ENCODE measurements at places on chromosomes 3 and 15.

DNA sequence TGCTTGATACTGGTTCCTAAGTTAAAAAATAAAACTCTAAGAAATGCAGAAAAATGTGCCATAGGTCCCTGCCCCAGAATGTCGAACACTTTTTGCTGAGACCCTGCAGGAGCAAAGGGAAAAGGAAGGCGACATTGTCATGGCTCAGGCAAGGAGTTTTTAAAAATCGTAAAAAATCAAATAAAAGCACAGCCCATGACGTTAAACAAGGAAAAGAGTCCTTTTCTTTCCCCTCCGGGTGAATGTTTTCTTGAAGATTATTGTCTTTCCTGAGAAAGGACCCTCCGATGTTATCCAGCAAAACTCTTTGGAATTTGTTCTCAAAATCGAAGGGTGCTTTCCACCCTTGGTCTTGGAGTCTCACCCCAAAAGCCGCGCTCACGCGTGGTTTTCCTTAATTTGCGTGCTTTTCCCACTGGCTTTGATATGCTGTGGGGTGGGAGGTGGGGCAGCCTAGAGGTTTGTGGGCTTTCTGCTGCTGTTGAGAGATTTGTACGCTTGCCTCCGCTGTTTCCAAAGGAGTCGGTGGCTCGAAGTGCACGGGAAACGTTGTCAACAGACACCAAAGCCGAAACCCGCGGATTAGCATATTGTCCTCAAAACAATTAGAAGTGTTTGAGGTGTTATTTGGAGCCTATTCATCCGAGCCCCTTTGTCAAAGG lies 2.9 kb downstream of the SOX14 start:
- H3K36me3 ChIP-seq: no peaks in the 10 kb centered on the region
- peaks cover 100% of the 10 kb centered on the region for H3K27me3 ChIP-seq
- no peak overlapping the region for H3K27ac ChIP-seq
- H3K4me3 ChIP-seq: no peak overlapping the region
- H3K4me1 ChIP-seq: no peaks in the 10 kb centered on the region
- no peak for ATAC-seq

GRCh38 chr15:88238618-88239430 lies 17.7 kb downstream of the NTRK3 start:
- peak; percentile 62 for ATAC-seq
- H3K27me3 ChIP-seq: peaks cover 9% of the 10 kb centered on the region
- no peaks in the 10 kb centered on the region for H3K36me3 ChIP-seq

DNA sequence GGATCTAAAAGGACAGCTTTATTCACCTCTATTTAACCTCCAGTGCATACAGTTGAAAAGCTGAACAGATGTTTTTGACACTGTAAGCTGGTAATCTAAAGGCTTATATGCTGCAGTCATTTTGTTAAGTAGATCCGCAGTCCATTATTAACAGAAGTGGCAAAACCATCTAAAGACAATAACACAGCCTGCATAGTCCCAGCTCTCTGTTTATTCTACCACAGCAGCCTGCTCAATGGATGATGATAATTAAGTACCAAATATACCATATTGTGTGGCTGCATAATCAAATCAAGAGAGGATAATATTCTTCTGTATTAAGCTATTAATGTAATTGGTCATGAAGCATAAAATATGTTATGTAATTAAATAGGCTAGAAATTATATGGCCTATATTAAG lies 207.1 kb downstream of the MEIS2 start:
- no peak overlapping the region for H3K4me3 ChIP-seq
- H3K36me3 ChIP-seq: no peaks in the 10 kb centered on the region
- no peak overlapping the region for H3K27ac ChIP-seq
- no peak for ATAC-seq
- H3K27me3 ChIP-seq: peaks cover 5% of the 10 kb centered on the region

DNA sequence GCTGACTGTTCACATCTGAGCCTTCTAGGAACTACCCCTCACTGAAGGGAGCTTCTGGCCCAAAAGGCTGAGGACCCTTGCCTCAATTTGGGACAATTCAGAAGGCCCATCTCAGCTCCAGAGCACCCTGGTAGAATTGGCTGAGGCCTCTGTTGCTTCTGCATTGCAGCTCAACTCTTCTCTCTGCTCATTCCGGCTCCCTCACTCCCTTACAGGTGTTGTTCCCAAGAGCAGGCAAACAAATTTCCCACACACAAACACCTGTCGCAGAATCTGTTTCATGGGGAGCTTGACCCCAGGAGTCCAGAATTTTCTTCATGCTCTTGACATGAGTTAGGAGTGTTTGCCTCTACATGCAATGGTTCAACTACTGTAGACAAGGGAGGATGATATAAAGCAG lies 78.7 kb downstream of the CRYGS start:
- H3K4me1 ChIP-seq: no peaks in the 10 kb centered on the region
- ATAC-seq: no peak
- no peaks in the 10 kb centered on the region for H3K36me3 ChIP-seq

- H3K27ac ChIP-seq: peak overlapping the region; percentile 46
- no peaks in the 10 kb centered on the region for H3K36me3 ChIP-seq
- peaks cover 31% of the 10 kb centered on the region for H3K27me3 ChIP-seq
- peaks cover 48% of the 10 kb centered on the region for H3K4me1 ChIP-seq
Measured at GRCh38 chr3:13544293-13544831, 4.6 kb upstream of the FBLN2 start.

DNA sequence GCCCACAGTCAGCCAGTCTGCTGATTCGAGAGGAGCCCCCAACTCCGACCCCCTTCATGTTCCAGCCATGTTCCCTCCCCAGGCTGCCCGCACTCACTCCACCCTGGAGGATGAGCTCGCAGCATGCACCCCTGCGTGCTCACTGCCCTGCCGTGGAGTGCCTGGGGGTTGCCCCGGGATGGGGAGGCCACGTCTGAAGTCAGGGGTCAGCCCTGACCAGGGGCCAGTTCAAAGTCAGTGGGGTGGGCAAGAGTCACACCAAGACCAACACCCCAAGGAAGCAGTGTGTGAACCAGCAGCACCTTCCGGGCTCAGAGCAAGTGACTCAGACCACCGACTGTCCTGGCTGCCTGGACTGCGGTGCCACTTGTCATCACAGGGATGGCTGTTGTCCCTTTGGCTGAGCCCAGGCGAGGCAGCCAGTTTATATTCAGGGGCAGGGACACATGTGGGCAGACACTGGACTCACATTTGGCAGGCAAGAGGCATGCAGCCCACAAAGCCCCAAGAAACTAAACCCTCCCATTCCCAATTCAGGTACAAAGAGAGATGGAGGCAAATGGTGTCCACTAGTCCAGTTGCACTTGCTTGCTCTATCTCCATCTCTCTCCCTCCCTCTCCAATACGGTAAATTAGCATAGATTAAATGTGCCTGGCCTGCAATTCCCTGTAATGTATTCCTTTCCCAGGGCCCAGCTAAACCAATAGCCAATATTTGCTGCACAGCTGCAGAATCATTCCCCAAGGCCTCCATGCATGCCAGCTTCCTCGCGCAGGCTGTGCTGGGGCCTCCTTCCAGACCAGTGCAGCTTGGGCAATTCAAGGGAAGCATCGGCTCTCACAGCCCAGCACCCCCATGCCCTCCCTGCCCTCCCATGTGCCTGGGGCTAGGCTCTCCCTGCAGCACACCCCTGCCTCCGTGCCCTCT lies 135.7 kb upstream of the IQSEC1 start:
- no peaks in the 10 kb centered on the region for H3K4me1 ChIP-seq
- H3K36me3 ChIP-seq: no peaks in the 10 kb centered on the region
- peaks cover 52% of the 10 kb centered on the region for H3K27me3 ChIP-seq
- no peak overlapping the region for H3K27ac ChIP-seq
- no peak for ATAC-seq

- no peak for ATAC-seq
- H3K27ac ChIP-seq: no peak overlapping the region
- H3K4me1 ChIP-seq: no peaks in the 10 kb centered on the region
Measured at GRCh38 chr3:84566256-84566655, 392.5 kb upstream of the CADM2 start.

GRCh38 chr15:68333775-68334470 lies 56.4 kb downstream of the FEM1B start:
- ATAC-seq: no peak
- H3K36me3 ChIP-seq: no peaks in the 10 kb centered on the region
- H3K4me1 ChIP-seq: peaks cover 25% of the 10 kb centered on the region
- H3K27ac ChIP-seq: peak overlapping the region; percentile 38

GRCh38 chr15:45314960-45315359 lies 62.9 kb downstream of the SLC28A2 start:
- H3K4me3 ChIP-seq: no peak overlapping the region
- peaks cover 23% of the 10 kb centered on the region for H3K27me3 ChIP-seq
- H3K36me3 ChIP-seq: no peaks in the 10 kb centered on the region
- H3K4me1 ChIP-seq: no peaks in the 10 kb centered on the region

DNA sequence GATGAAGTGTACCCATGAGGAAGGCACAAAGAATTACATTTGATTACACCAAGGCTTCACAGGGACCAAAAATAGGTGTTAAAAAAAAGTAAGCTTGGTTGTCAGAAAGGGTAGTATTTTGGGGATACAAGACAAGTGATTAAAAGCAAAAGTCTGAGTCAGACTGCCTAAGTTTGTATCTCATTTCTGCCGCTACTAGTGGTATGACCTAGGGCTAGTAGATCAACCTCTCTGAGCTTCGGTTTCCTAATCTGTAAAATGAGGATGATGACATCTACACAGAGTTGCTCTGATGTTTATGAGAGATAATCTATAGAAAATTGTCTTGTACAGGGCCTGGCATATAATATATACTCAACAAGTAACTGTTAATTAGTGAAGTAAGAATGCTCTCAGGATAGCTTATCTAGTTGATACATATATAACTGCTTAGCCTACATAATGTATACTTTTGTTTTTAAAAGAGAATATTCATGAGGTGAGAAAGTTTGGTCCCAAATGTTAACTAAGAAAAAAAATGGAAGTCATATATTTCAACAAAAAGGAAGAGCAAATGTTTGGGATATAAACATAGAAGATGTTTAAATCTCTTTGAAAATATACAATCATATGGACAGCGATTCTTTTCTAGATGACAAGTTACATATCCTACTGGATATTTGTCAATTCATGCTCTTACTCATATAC lies 163.0 kb upstream of the SLC2A2 start:
- no peak overlapping the region for H3K4me3 ChIP-seq
- ATAC-seq: no peak
- no peaks in the 10 kb centered on the region for H3K36me3 ChIP-seq
- H3K27ac ChIP-seq: no peak overlapping the region
- peaks cover 6% of the 10 kb centered on the region for H3K4me1 ChIP-seq

GRCh38 chr3:140424726-140425125 lies 253.1 kb upstream of the TRIM42 start:
- no peak overlapping the region for H3K27ac ChIP-seq
- no peak overlapping the region for H3K4me3 ChIP-seq
- no peaks in the 10 kb centered on the region for H3K4me1 ChIP-seq
- no peaks in the 10 kb centered on the region for H3K27me3 ChIP-seq
- ATAC-seq: no peak

DNA sequence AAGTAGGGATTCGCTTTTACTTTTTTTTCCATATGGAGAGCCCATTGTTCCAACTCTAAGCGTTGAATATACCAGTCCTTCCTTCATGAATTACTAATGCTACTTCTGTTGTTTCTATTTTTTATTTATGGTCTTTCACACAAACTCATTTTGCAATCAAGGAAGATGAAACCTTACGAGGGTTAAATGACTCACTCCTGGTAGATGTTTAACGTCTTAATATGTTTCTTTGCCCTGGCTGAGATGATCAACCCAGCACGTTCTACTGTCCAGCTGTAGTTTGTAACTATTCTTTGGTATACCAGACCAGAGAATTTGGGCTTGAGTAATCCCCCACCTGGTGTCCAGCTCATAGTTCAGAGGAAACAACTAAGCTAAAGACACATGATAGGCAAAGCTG lies 23.1 kb downstream of the CDCP1 start:
- H3K36me3 ChIP-seq: no peaks in the 10 kb centered on the region
- H3K4me3 ChIP-seq: no peak overlapping the region
- H3K27me3 ChIP-seq: no peaks in the 10 kb centered on the region
- peak overlapping the region; percentile 75 for H3K27ac ChIP-seq

DNA sequence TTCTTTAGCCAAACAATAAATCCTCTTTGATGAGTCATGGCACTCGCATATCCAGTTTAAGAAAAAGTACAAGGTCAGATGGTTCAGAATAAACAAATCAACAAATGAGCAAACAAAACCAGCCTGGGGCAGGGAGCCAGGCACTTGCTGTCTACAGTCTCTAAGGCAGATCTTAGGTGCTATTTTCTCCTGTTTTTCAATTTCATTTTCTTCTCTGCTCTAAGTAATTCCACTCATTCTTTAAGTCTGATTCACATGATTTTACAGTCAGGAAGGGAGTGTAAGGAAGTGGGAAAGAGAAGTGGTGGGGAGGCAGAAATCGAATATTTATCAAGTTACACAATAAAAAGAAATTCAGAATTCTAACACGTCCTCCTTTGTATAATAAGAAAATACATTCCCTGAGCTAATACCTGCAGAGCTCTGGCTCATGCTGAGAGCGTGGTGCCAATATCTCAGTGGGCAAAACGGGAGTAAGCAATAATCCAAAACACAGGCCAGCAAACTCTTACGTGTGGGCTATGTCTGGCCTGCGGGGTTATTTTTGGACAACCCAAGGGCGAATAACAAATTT lies 298.6 kb downstream of the ADAMTS17 start:
- no peak overlapping the region for H3K27ac ChIP-seq
- H3K4me3 ChIP-seq: no peak overlapping the region
- H3K27me3 ChIP-seq: no peaks in the 10 kb centered on the region
- no peaks in the 10 kb centered on the region for H3K36me3 ChIP-seq
- H3K4me1 ChIP-seq: no peaks in the 10 kb centered on the region

- H3K4me1 ChIP-seq: no peaks in the 10 kb centered on the region
- peaks cover 44% of the 10 kb centered on the region for H3K36me3 ChIP-seq
- H3K27me3 ChIP-seq: no peaks in the 10 kb centered on the region
Measured at GRCh38 chr3:127711021-127711695, 38.4 kb downstream of the ABTB1 start.

DNA sequence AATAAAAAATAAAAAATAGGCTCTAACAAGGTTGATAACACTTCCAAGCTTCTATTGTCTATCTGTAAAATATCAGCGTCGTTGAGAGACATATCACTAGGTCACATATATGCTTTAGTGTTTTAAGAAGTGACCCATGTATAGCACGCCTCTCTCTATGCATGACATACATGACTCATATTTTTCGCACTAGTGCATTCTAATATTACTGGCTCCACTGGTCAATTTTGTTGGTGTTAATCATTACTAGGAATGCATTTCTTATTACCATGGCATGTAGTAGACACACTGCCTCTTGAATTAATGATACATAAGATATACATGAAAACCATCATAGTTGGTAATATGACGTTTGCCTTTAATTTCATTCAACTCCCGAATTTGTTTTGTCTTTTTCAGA lies 203.1 kb downstream of the CHL1 start:
- no peaks in the 10 kb centered on the region for H3K4me1 ChIP-seq
- no peak overlapping the region for H3K4me3 ChIP-seq
- H3K27ac ChIP-seq: no peak overlapping the region
- no peaks in the 10 kb centered on the region for H3K27me3 ChIP-seq

DNA sequence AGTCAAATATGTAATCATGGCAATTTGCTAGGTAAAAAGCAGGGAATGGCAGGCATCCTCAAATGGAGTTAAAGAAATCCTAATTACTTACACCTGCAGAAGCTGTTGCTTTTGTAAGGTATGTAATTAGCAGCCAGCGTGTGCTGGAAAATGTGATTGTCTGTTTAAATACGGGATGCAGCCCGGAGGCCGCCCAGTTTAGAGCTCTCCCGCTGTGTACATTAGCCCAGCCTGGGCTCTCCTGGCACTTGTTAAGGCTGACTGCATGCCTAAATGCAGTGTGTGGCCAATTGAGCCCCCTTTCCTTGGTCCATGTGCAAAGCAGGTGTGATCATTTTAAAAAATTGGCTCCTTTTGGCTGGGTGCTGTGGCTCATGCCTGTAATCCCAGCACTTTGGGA lies 9.0 kb downstream of the DPH3 start:
- H3K4me3 ChIP-seq: no peak overlapping the region
- H3K4me1 ChIP-seq: no peaks in the 10 kb centered on the region

- no peak for ATAC-seq
- H3K4me1 ChIP-seq: no peaks in the 10 kb centered on the region
- no peak overlapping the region for H3K4me3 ChIP-seq
- no peak overlapping the region for H3K27ac ChIP-seq
- H3K36me3 ChIP-seq: no peaks in the 10 kb centered on the region
Measured at GRCh38 chr15:70387081-70387480, 289.4 kb upstream of the TLE3 start.

Data from gastroesophageal sphincter (tissue), 4 donors.